Hypothalamus (tissue), 51 donors: ENCODE measurements at places on chromosomes 5 and 9.

DNA sequence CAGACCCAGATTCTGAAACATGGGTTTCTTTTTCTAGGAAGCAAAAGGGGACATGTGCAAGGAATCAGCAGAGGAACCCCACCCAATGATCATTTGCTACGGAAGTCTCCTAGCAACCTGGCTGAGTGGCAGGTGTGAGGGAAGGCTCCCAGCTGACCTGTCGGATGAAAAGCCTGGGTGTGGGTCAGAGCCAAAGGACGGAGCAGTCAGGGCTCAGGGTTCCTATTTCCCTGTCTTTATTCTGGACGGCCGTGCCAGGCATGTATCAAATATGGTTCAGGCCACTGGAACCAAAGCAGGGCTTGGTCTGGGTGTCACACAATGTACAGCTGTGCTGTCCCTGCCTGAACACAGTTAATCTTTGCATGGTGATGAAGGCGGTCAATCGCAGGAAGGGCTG lies 20.1 kb downstream of the STK10 start:
- DNase-seq: no peak

DNA sequence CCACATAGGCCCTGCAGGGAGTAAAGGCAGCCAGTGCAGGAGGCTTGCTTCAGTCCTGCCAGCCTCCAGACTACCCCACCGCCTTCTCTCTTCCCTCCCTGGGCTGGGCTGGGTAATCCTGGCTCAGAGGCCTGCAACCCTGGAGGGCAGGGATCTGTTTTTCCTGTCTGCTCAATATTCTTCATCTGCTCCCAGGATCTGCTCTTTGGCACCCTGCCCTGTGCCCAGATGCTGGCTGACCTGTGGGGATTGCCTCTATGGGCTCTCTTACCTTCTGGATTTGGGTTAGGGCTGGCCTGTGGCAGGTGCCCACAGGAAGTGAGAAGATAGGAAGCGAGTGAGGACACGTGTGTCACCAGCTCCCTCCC lies 7.3 kb upstream of the ANGPTL2 start:
- no peak for DNase-seq

DNA sequence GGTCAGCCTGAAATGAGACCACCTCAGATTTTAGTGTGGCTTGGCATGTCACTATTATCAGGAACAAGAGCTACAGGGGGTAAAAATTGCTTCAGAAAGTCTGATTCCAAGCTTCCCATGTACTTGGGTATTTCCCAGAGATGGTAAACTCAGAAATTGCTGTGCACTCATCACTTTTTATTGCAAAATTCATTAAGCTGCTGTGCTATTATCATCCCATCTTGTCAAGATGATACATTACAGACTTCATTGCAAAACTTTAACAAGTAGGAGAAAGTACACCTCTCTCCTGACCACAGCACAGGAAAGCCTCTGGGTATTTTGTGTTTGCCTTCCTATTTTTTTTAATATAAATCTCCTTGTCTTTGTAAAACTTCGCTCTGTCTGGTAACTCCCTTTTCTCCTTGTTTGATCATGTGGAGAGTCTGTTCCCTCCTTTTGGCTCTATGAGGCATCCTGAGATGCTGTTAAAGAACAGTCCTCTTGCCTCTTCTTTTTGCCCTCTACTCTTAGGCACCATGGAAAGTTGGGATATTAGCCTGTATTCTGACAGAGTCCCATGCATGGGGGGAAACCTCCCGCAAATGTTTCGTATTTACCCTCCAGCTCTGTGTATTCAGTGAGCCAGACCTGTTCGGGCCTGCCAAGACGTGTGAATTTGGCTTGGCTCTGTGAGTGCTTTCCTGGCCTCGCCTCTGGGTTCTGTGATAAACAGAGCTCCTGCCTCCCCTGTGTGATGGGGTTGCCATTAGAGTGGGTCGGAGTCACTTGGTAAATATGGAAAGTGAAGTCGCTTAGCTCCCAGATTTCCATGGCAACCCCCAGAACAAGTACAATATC lies 260.7 kb downstream of the NR3C1 start:
- DNase-seq: peak; percentile 5

DNA sequence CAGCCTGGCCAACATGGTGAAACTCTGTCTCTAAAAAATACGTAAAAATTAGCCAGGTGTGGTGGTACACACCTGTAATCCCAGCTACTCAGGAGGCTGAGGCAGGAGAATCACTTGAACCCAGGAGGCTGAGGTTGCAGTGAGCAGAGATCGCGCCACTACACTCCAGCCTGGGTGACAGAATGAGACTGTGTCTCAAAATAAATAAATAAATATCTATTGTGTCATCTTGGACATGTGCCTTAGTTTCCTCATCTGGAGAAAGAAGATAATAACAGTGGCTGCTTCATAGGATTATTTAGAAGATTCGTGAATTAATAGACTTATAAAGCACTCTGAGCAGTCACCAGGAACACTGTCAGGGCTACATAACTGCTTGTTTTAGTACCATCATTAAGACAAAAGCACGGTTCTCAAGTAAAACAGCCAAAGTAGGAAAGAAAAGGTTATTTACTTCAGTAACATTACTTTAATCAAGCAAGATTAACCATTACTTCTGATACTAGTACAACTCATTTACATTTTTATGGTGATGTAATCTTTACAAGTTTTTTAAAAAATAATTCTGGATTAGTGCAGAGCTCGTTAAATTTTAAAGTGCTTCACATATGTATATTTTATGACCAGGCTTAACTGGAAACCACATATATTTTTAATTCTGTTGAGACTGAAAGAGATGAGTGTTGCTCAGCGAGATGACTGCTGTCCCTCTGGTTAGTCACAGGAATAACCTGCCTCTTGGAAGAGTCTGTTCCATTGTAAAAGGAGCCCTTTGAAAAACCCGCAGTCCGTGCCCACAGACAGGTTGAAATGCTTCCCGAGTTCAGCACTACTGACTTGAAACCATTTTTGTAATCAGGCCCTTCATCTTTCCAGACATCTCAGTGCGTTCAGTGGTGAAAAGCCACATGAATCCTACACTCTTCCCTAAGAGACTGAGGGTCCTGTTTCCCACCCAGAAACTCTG lies 36.7 kb downstream of the ANKH start:
- no peak for DNase-seq
